Left lung (tissue), 14 donors: ENCODE measurements at places on chromosomes 6 and 20. TPM values are rescaled to one million over a fixed set of nuclear protein-coding genes. Genes with fewer than 3 reads are reported as not detected.

The TFAP2B gene
- polyA plus RNA-seq = not detected

The SYNDIG1 gene
- 7.8 TPM for polyA plus RNA-seq

The CLPSL1 gene
- polyA plus RNA-seq = not detected

The AVP gene
- polyA plus RNA-seq = not detected

The HLA-DRB5 gene
- 23.5 TPM for polyA plus RNA-seq

The DIDO1 gene
- polyA plus RNA-seq = 64.3 TPM

The IL17F gene
- polyA plus RNA-seq = not detected

The CENPB gene
- 42.5 TPM for polyA plus RNA-seq

The PSMB9 gene
- polyA plus RNA-seq = 14.5 TPM

The MICB gene
- polyA plus RNA-seq = 2.3 TPM

The STMND1 gene
- 1.2 TPM for polyA plus RNA-seq

The CLPSL2 gene
- not detected for polyA plus RNA-seq

The SLC17A9 gene
- polyA plus RNA-seq = 3.6 TPM

The DLL1 gene
- 12.5 TPM for polyA plus RNA-seq

The ADTRP gene
- 1.4 TPM for polyA plus RNA-seq

The ZC3H12D gene
- 0.92 TPM for polyA plus RNA-seq

The LY6G6C gene
- 0.17 TPM for polyA plus RNA-seq

The C20orf141 gene
- not detected for polyA plus RNA-seq

The MCHR2 gene
- polyA plus RNA-seq = not detected

The FLRT3 gene
- polyA plus RNA-seq = 18.8 TPM

The SLC32A1 gene
- not detected for polyA plus RNA-seq

The CST4 gene
- polyA plus RNA-seq = not detected

The ULBP3 gene
- 10.6 TPM for polyA plus RNA-seq

The RANBP9 gene
- 41.5 TPM for polyA plus RNA-seq

The COL19A1 gene
- polyA plus RNA-seq = 0.70 TPM

The FAXC gene
- 8.0 TPM for polyA plus RNA-seq

The CLIC5 gene
- 10.3 TPM for polyA plus RNA-seq
